ENCODE measurements at places on chromosomes 13 and 19.

- no peak for DNase-seq
Observed at GRCh38 chr19:43306097-43306496, 36.8 kb upstream of the PSG9 start.

- DNase-seq, result no peak
Observed at GRCh38 chr19:58305932-58306323, 751 bp downstream of the ERVK3-1 start.

DNA sequence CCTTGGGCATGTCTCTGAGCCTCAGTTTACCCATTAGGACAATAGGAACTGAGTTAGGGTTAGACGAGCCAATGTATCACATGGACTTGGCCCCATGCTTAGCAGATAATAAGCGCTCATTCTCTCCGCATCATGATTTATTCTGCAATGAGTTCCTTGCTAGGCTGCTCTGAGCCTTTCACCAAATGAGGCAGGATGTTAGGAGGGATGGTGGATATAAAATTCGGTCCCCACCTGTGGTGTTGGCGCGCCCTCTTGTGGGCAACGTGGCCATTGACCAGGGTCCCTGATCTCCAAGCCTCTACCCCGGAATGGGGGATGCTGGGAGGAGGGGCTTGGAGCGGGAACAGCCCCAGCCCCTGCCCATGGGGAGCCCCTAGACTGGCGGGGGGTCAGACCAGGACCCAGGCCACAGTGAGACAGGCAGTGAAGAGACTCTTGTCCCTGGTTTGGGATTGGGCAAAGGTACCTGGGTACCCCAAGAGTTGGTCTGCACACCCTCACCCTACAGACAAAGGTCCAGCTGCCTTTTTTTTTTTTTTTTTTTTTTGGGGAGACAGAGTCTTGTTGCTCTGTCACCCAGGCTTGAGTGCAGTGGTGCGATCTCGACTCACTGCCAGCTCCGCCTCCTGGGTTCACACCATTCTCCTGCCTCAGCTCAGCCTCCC lies 43.9 kb downstream of the CERS4 start:
- peak; percentile 87 for DNase-seq

DNA sequence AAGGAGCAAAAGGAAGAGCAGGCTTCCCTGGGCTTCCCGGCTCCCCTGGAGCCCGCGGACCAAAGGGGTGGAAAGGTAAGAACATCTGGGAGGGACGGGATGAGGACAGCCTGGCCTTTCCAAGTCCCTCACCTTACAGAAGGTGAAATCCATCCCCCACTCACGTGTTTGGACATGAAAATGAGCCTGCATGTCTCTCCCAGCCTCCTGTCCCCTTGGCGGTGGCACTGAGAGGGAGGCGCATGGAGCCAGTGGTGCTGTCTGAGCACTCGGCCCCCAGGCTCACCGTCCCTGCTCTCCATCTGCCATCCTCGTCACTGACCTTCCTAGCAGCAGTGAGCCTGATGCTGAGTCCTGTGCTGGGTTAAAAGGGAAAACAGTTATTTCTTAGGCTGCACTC lies 104.2 kb downstream of the RAB20 start:
- no peak for DNase-seq

DNA sequence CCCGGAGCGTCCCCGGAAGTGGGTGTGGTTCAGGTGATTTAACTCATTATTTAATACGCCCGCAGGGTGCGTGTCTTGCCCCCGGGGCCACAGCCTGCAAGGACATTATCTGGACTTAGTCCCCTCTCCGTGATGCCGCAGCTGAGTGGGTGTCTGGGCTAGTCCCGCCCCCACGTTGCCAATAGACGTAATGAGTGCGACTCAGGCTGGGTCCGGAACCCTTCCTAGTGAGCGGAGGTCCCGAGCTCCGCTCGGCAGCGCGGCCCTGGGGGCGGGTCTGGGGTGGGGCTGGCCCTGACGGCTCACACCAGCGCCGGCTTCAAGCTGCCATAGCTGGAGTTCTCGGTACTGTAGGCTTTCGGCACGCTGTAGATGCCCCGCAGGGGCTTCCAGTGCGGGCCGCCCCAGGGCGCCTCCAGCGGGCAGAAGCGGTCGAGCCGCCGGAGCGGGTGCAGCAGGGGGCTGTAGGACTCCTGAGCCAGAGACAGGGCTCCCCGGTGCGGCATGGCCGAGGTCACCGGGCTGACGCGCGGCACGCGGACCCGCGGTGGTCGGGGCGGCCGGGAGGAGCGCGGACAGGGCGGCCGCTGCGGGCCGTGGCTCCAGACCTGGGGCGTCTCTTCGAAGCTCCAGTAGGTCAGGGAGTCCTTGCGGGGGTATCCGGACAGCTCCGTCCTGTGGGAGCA lies 918 bp upstream of the LHB start:
- no peak for DNase-seq

GRCh38 chr13:83568019-83568418 lies 314.3 kb downstream of the SLITRK1 start:
- no peak for DNase-seq

DNA sequence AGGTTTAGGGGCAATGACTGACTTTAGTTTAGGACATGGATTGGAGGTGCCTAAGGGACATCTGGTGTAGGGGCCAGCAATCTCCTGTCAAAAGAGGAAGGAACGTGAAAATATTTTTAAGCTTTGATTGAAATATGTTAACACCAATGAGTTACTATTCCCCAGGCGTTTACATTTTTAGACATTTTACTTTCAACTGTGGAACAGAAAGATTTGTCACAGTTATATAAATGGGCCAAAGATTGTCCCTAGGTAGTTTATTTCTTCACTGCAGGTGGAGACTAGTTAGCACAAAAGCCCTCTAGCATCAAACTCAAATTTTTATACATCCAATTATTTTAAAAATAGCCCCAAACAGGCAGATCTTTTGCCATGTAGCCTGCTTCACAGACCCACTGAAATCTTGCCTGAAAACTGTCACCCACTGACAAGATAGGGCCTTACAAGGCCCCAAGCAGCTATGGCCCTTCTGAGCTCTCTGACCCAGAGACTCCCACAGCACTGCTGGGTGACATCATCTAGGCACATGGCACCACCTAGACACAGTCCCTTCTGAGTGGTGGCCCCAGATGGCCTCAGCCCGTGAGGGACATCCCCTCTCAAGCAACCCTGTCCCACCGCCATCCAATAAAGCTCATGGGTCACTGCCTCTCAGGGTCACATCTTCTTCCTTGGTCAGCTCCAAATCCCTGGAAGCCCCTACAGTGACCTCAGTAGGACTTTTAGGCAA lies 64.8 kb upstream of the DOCK9 start:
- no peak for DNase-seq

DNA sequence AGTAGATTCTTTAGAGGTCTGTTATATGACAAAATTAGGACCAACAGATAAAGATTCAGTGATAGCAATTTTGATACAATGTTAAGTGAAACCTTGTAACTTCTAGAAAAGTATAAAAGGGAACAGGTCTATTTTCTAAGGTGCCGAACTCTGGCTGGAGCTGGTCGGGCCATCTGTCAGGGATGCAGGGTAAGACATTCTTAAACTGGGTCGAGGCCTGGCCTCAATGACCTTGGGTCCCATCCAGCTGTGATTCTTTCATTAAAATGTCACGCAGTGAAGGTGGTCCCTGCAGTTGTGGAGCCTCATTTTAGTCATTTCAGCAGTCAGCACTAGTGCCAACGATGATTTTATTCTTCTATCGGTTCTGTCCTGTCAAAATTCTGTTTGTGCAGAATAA lies 271.9 kb upstream of the SPRY2 start:
- no peak for DNase-seq

DNA sequence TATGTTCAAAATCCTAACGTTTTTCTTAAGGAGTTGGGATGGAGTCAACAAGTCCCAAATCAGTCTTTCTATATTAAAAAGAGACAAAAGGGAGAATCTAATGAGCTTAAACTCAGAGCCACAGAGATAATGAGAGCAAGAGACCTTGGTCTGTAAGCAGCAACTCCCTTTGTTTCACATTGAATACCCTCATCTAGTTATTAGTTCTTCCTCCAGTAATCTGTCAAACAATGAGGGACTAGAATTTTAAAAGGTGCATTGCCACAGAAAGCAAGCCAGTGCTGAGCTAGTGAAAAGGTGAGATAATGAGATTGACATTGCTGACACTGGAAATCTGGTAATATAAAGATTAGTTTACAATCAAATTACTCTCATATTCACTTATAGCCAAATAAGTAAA lies 718.6 kb downstream of the DACH1 start:
- DNase-seq, result no peak
